ENCODE measurements at places on chromosomes 13 and 19. TPM values are rescaled to one million over a fixed set of nuclear protein-coding genes. Genes with fewer than 3 reads are reported as not detected.

DNA sequence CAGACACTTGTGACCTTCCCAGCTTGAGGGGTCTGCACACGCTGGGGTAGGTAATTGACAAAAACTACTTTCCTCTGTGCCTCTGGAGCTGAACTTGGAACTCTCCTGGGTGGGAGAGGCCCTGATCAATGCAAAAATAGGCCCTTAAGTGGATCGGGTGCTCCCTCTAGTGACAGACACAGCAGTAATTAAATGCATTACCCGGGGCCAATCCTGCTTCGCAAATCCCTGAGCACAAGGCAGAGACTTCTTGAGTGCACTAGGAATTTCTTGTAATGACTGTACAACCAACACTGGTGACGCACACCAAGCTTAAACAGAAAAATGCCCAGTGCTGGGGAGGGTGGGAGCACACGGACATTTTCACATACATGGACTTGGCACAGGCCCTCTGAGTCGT is 10.6 kb upstream of the UBE2S start:
- DNase-seq = peak; percentile 79
- no peaks in the 10 kb centered on the region for H3K27me3 ChIP-seq
- no peaks in the 10 kb centered on the region for H3K36me3 ChIP-seq
- H3K4me1 ChIP-seq = no peaks in the 10 kb centered on the region
- H3K27ac ChIP-seq = no peak overlapping the region
- no peak overlapping the region for H3K4me3 ChIP-seq

DNA sequence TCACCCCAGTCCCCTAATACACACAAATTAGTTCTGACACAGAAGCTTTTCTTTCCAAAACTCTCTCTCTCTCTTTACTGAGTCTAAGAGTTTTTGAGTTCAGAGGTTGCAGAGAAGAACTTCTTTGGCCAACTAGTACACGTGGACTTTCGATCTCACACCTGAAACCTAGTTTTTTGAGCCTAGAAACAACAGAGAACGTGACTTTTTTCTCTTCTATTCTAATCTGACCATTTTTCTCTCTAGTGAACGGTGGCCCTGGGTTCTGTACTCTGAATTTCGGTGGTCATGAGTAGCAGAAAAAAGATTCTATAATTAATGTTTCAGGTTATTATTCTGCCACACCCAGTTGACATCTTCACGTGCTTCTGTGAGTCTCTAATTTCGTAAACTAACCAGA is 24.2 kb downstream of the PCDH20 start:
- no peaks in the 10 kb centered on the region for H3K27me3 ChIP-seq
- no peak overlapping the region for H3K4me3 ChIP-seq
- no peak overlapping the region for H3K27ac ChIP-seq
- no peaks in the 10 kb centered on the region for H3K36me3 ChIP-seq
- H3K4me1 ChIP-seq = no peaks in the 10 kb centered on the region

GRCh38 chr19:48190288-48190884 is 19.9 kb downstream of the ZSWIM9 start:
- no peak for DNase-seq
- no peak overlapping the region for H3K4me3 ChIP-seq
- H3K27ac ChIP-seq = no peak overlapping the region

- no peaks in the 10 kb centered on the region for H3K27me3 ChIP-seq
- H3K36me3 ChIP-seq = no peaks in the 10 kb centered on the region
- H3K4me3 ChIP-seq = no peak overlapping the region
- H3K27ac ChIP-seq = no peak overlapping the region
- no peaks in the 10 kb centered on the region for H3K4me1 ChIP-seq
These were observed 30.9 kb downstream of the FAM216B start for GRCh38 chr13:42812316-42812715.

The KIR2DL1 gene
- polyA plus RNA-seq = 0.16 TPM

DNA sequence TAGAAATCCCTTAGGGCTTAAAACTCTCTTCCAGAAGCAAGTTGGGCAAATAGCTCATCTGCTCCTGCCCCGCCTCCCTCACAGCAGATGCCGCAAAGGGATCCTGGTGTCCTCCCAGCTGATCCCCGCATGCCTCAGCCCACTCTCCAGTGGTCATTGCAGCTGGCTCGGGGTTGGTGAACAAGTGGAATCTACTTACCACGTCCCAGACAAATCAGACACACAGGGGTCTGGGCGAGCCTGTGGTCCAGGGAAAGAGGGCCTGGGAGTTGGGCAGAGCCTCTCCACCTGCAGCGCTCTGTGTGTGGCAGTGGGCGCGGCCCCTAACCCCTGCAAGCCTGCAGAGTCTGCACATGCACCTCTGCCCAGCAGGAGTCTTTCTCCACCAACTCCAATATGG is 10.8 kb upstream of the C19orf33 start:
- H3K4me1 ChIP-seq = no peaks in the 10 kb centered on the region
- H3K4me3 ChIP-seq = no peak overlapping the region
- H3K27me3 ChIP-seq = no peaks in the 10 kb centered on the region
- no peaks in the 10 kb centered on the region for H3K36me3 ChIP-seq

The VSTM2B gene
- polyA plus RNA-seq = not detected

The TEKTIP1 gene
- polyA plus RNA-seq = 0.20 TPM

DNA sequence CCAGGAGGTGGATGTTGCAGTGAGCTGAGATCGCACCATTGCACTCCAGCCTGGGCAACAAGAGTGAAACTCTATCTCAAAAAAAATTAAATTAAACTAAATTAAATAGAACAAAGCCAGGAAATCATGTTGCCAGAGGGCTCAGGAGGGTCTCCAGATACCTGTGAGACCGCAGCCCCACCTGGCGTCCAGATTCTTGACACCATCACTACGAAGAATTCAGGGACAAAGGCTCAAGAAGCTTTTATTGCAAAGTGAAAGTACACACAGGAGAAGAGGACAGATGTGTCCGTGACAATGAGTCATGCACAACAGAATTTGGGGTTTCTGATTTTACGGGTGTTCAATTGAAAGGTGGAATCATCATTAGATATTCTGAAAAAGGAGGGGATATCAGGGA is 76.6 kb downstream of the STOML3 start:
- no peak for DNase-seq
- no peaks in the 10 kb centered on the region for H3K36me3 ChIP-seq
- H3K27me3 ChIP-seq = no peaks in the 10 kb centered on the region
- no peaks in the 10 kb centered on the region for H3K4me1 ChIP-seq
- no peak overlapping the region for H3K27ac ChIP-seq

DNA sequence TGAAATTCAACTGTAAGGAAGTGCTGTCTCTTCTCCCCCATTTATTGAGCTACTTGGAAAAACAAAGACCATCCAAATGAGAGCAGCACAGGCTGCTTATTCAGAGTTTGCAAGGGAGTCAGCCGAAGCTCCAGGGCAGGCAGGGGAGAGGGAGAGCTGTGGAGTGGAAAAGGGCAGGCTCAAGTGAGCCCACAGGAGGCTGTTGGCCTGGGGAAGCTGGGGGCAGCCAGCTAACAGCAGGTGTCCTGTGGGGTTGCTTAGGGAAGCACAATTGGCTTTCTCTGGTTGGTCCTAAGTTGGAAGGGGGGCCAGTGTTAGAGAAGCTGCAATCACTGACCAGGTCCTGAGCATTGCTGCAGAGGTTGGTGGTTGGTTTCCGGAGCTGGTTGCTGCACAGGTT is 23.9 kb downstream of the SLC25A42 start:
- no peak overlapping the region for H3K4me3 ChIP-seq
- H3K27me3 ChIP-seq = no peaks in the 10 kb centered on the region
- H3K4me1 ChIP-seq = no peaks in the 10 kb centered on the region
- no peak overlapping the region for H3K27ac ChIP-seq
- DNase-seq = no peak

GRCh38 chr19:2382530-2383222 is 22.6 kb downstream of the TMPRSS9 start:
- no peaks in the 10 kb centered on the region for H3K27me3 ChIP-seq
- no peaks in the 10 kb centered on the region for H3K36me3 ChIP-seq
- H3K4me3 ChIP-seq = no peak overlapping the region
- H3K4me1 ChIP-seq = no peaks in the 10 kb centered on the region

- no peaks in the 10 kb centered on the region for H3K36me3 ChIP-seq
- H3K4me3 ChIP-seq = no peak overlapping the region
- peak overlapping the region; percentile 52 for H3K27ac ChIP-seq
- peaks cover 8% of the 10 kb centered on the region for H3K4me1 ChIP-seq
- DNase-seq = peak; percentile 86
These were observed 31.3 kb downstream of the TINCR start for GRCh38 chr19:5536337-5536894.

DNA sequence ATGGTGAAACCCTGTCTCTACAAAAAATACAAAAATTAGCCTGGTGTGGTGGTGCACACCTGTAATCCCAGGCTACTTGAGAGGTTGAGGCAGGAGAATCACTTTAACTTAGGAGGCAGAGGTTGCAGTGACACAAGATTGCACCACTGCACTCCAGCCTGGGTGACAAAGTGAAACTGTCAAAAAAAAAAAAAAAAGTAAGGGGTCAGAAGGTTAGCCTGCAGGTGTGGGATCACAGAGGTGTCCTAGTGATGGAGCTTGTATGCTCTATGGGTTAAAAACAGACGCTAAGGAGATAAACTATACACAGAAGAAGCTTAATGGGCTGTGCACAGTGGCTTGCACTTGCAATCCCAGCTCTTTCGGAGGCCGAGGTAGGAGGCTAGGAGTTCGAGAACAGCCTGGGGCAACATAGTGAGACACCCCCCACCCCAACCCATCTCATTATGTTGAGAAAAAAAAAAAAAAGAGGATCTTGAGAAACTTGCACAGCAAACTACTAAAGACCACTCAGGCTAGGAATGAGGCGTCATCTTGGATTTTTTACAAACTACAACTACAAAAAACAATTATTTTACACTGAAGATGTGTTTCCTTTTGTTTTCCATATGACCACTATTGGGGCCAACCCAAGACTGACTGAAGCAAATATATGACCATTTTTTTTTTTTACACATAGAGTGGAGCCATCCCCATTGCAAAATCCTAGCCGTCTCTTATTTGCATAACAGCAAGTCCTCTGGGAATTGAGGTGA is 7.9 kb downstream of the FOSB start:
- peaks cover 5% of the 10 kb centered on the region for H3K36me3 ChIP-seq
- peaks cover 28% of the 10 kb centered on the region for H3K27me3 ChIP-seq
- no peaks in the 10 kb centered on the region for H3K4me1 ChIP-seq

DNA sequence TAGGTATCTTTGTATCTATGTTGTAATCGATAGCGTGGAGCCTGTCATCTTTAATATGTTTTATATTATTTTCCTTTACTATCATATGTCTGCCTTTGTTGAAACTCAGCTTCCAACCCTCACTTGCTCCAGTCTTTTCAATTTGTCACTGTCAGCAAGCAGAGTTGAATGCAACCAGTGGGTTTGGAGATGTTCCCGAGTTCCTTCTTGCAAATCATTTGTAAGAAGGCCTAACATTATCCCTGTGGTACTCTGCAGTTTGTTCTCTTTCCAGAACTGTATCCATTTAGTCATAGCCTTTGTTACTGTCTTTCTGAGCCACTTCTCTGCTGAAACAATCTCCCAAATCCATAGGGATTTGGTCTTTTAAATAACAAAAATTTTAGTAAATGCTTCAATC is 41.8 kb downstream of the RNASEH2B start:
- peaks cover 35% of the 10 kb centered on the region for H3K4me1 ChIP-seq
- H3K36me3 ChIP-seq = peaks cover 2% of the 10 kb centered on the region
- no peak overlapping the region for H3K4me3 ChIP-seq

DNA sequence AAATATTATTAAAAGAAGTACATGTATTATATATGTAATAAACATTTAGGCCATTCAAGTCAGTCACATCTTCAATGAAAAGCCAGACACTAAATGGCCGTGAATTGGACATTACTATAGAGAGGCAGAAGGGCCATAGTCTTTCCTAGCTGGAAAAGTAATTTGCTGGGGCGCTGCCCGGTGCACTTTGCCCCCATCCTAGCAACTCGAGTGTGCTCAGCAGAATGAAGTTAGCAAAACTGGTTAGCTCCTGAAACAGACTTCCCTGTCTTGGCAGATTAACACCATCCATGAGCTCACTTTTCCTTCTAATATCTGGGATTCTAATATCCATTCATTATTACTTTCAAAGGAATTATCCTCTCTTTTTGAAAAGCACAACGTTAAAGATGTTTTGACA is 2.8 kb upstream of the SPRYD7 start:
- no peak overlapping the region for H3K27ac ChIP-seq
- no peaks in the 10 kb centered on the region for H3K4me1 ChIP-seq
- no peak overlapping the region for H3K4me3 ChIP-seq
- no peak for DNase-seq
- no peaks in the 10 kb centered on the region for H3K27me3 ChIP-seq

The RUBCNL gene
- polyA plus RNA-seq = 6.0 TPM

The CD22 gene
- 48.0 TPM for polyA plus RNA-seq

DNA sequence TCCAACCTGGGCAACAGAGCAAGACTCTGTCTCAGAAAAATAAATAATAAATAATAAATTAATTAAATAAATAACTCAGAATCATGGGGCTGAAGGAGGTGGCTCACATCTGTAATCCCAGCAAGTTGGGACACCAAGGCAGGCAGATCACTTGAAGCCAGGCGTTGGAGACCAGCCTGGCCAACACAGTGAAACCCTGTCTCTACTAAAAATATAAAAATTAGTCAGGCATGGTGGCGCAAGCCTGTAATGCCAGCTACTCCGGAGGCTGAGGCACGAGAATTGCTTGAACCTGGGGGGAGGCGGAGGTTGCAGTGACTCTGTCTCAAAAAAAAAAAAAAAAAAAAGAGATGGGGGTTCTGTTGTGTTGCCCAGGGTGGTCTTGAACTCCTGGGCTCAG is 7.2 kb downstream of the TMEM38A start:
- H3K4me1 ChIP-seq = peaks cover 1% of the 10 kb centered on the region
- H3K4me3 ChIP-seq = no peak overlapping the region
- no peaks in the 10 kb centered on the region for H3K27me3 ChIP-seq
- DNase-seq = no peak
- H3K36me3 ChIP-seq = no peaks in the 10 kb centered on the region
- no peak overlapping the region for H3K27ac ChIP-seq

GRCh38 chr13:19888799-19889198 is 25.4 kb upstream of the ZMYM5 start:
- H3K27me3 ChIP-seq = no peaks in the 10 kb centered on the region
- no peak overlapping the region for H3K4me3 ChIP-seq
- H3K4me1 ChIP-seq = no peaks in the 10 kb centered on the region
- DNase-seq = peak; percentile 8
- H3K36me3 ChIP-seq = no peaks in the 10 kb centered on the region

DNA sequence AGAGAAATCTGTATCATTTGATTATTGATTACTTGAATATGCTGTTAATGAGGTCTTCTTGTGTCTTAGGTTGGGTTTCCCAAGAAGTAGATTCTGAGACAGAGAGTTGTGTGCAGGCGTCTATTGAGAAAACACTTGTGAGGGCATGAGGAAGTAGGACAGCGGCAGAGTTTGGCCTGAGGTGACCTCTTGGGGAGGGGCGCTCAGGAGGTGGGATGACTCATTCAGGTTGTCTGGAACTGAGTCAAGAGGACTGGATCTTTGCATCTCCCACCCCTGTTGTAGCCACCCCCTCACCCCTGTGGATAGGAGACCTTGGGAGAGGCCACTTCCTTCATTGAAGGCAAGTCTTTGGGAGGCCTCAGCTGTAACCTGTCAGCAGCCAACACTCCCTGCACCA is 35.2 kb upstream of the WDFY2 start:
- no peak for DNase-seq
- H3K4me1 ChIP-seq = no peaks in the 10 kb centered on the region
- H3K36me3 ChIP-seq = no peaks in the 10 kb centered on the region
- no peaks in the 10 kb centered on the region for H3K27me3 ChIP-seq
